ENCODE measurements at places on chromosomes 5 and 9.

GRCh38 chr5:168550656-168551055 lies 21.6 kb downstream of the FBLL1 start:
- no peak for DNase-seq

- DNase-seq: no peak
These were observed 68.4 kb upstream of the RAPGEF1 start for GRCh38 chr9:131808291-131808690.

DNA sequence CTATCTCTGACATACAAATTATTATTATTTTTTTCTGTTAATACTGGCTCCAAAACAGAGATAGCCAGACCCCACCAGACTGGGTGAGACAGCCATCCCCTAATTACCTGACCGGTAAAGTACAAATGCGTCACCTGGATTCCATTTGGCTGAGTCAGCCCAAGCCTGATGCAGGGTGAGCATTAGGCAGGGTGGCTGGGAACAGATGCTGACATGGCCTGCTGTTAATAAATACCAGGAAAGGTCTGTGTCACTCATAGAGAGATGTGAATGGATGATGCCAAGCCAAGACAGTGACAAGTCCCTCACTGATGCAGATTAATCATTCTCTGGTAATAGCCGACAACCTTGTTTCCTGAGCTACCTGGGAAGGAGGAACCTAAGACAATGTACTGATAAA lies 183.5 kb downstream of the TRIM32 start:
- peak; percentile 3 for DNase-seq

GRCh38 chr9:80995759-80996158 lies 693.6 kb downstream of the TLE1 start:
- DNase-seq: peak; percentile 49

Measured in fibroblast of skin of abdomen (primary cell).